ENCODE measurements at places on chromosomes 5 and 9. TPM values are rescaled to one million over a fixed set of nuclear protein-coding genes. Genes with fewer than 3 reads are reported as not detected.

DNA sequence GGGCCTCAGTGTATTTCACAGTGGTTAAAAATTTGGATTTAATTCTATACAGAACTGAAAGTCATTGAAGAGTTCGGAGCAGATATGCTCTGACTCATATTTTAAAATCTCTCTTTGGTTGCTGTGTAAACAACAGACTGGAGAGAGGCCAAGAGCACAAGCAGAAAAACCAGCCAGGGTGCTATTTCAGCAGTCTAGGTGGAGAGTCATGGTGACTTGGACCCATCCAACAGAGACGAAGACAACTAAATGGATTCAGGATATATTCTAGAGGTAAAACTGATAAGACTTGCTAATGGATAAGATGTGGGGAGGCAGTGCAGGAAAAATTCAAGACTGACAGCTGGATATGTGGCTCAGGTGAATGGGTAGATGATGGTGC lies 168.9 kb downstream of the MAPKAP1 start:
- H3K4me3 ChIP-seq = no peak overlapping the region
- H3K27me3 ChIP-seq = no peaks in the 10 kb centered on the region
- no peak overlapping the region for H3K27ac ChIP-seq
- H3K36me3 ChIP-seq = no peaks in the 10 kb centered on the region
- DNase-seq = no peak

DNA sequence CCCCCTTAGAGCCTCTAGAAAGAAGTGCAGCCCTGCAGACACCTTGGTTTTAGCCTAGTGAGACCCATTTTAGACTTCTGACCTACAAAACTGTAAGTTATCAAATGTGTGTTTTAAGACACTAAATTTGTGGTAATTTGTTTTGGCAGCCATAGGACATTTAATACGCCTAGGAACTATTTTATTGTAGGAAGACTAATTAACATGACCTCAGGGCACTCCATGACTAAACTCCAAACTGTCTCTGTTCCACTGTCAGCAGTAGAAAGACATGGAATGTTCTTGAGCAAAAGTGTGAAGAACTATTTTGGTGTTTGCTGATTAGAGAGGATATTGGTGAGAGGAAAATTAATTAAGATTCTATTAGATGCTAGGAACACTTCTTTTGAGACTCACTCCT lies 4.1 kb upstream of the APC start:
- peaks cover 96% of the 10 kb centered on the region for H3K4me1 ChIP-seq
- no peaks in the 10 kb centered on the region for H3K27me3 ChIP-seq
- no peak overlapping the region for H3K4me3 ChIP-seq

DNA sequence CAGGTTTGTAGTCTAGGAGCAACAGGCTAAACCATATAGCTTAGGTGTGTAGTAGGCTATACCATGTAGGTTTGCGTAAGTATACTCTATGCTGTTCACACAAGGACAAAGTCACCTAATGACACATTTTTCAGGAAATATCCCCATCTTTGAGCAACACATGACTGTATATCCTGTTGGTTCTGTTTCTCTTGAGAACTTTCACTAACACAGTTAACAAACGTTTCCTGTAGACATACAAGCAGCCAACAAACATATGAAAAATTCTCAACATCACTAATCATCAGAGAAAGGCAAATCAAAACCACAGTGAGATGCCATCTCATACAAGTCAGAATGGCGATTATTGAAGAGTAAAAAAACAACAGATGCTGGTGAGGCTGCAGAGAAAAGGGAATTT lies 68.2 kb downstream of the NR2F1-AS1 start:
- no peak overlapping the region for H3K4me3 ChIP-seq
- no peaks in the 10 kb centered on the region for H3K36me3 ChIP-seq
- no peak for DNase-seq
- H3K27ac ChIP-seq = no peak overlapping the region

GRCh38 chr5:31192442-31192841 lies 1.0 kb upstream of the CDH6 start:
- no peaks in the 10 kb centered on the region for H3K27me3 ChIP-seq
- no peak for DNase-seq
- no peak overlapping the region for H3K27ac ChIP-seq
- no peak overlapping the region for H3K4me3 ChIP-seq
- no peaks in the 10 kb centered on the region for H3K4me1 ChIP-seq

DNA sequence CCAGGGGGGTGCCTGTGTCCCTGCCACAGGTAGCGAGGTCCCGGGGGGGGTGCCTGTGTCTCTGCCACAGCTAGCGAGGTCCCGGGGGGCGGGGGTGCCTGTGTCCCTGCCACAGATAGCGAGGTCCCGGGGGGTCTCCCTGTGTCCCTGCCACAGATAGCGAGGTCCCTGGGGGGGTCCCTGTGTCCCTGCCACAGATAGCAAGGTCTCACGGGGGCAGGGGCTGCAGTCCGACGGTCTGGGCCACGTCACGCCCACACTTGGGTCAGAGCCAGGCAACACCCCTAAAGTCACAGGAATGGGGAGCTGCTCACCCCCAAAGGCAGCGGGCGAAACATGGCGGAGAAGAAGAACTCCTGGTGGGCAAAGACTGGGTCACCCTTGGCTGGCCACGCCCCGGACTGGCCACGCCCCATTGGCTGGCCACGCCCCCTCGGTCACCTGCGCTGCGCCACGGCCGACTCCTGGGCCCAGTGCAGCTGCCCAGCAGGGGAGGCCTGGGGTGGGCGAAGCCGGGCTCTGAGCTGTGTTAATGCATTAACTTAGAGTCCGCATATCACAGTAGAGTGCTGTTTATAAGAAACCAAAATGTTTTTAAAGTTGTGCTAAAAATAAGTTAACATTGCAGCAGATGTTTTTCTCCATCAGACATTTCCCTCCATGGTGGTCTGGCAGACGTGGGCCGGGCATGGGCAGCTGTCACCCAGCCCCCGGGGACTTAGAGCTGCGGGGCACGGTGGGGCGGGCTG lies 7.0 kb downstream of the NOXA1 start:
- H3K27ac ChIP-seq = no peak overlapping the region
- H3K4me3 ChIP-seq = peak overlapping the region; percentile 28
- H3K4me1 ChIP-seq = peaks cover 17% of the 10 kb centered on the region

- no peaks in the 10 kb centered on the region for H3K36me3 ChIP-seq
- no peak overlapping the region for H3K27ac ChIP-seq
- H3K27me3 ChIP-seq = no peaks in the 10 kb centered on the region
- H3K4me1 ChIP-seq = no peaks in the 10 kb centered on the region
Observed at GRCh38 chr5:14913096-14913495, 41.5 kb upstream of the ANKH start.

DNA sequence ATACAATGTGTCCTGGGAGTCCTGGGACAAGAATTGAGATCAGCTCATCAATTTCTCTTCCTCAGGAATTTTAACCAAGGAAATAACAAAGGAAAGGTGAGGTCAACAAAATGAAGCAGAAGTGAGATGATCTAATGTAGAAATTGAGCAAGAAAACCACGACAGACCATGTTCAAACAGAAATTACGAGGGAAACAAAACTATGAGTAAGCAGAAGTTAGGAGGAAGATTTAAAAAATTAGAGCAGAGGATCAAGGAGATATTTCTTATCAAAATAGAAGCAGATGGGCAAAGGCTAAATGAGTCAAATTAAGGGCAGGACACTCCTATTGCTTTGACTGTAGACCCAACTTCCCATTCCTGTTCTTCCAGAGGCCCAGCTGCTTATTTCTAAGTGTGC lies 97.4 kb downstream of the HINT1 start:
- no peaks in the 10 kb centered on the region for H3K36me3 ChIP-seq
- no peak overlapping the region for H3K27ac ChIP-seq
- H3K4me1 ChIP-seq = no peaks in the 10 kb centered on the region
- no peaks in the 10 kb centered on the region for H3K27me3 ChIP-seq
- no peak for DNase-seq
- no peak overlapping the region for H3K4me3 ChIP-seq

DNA sequence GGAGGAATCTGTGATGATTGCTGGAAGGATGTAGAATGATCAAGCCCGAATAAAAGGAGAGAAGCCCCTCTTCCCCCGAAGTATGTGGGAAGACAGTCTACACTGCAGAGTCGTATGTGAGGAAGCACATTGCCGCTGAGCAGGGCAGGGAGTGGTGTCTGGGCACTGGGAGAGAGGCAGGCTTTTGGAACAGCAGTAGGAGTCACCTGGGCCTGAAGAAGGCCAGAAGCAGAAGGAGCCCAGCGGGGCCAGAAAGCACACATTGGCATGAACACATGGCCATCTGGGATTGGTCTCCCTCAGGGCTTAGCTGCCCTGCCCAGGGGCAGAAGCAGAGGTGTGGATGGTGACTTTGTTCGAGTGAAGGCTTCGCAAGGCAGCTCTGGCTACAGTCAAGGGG lies 162.8 kb downstream of the ERCC6L2 start:
- no peaks in the 10 kb centered on the region for H3K27me3 ChIP-seq
- DNase-seq = no peak
- no peak overlapping the region for H3K27ac ChIP-seq
- H3K4me3 ChIP-seq = no peak overlapping the region

- H3K27me3 ChIP-seq = no peaks in the 10 kb centered on the region
- H3K27ac ChIP-seq = no peak overlapping the region
- H3K4me3 ChIP-seq = no peak overlapping the region
- no peak for DNase-seq
- H3K4me1 ChIP-seq = no peaks in the 10 kb centered on the region
- no peaks in the 10 kb centered on the region for H3K36me3 ChIP-seq
Observed at GRCh38 chr9:108217431-108218349, 638.1 kb downstream of the ACTL7B start.

- no peaks in the 10 kb centered on the region for H3K4me1 ChIP-seq
- H3K27me3 ChIP-seq = no peaks in the 10 kb centered on the region
- no peak overlapping the region for H3K4me3 ChIP-seq
- no peak for DNase-seq
Observed at GRCh38 chr9:116656977-116657376, 30.1 kb upstream of the TRIM32 start.

GRCh38 chr9:90720621-90721265 lies 78.1 kb upstream of the DIRAS2 start:
- H3K27me3 ChIP-seq = no peaks in the 10 kb centered on the region
- no peaks in the 10 kb centered on the region for H3K36me3 ChIP-seq
- no peaks in the 10 kb centered on the region for H3K4me1 ChIP-seq
- DNase-seq = no peak

DNA sequence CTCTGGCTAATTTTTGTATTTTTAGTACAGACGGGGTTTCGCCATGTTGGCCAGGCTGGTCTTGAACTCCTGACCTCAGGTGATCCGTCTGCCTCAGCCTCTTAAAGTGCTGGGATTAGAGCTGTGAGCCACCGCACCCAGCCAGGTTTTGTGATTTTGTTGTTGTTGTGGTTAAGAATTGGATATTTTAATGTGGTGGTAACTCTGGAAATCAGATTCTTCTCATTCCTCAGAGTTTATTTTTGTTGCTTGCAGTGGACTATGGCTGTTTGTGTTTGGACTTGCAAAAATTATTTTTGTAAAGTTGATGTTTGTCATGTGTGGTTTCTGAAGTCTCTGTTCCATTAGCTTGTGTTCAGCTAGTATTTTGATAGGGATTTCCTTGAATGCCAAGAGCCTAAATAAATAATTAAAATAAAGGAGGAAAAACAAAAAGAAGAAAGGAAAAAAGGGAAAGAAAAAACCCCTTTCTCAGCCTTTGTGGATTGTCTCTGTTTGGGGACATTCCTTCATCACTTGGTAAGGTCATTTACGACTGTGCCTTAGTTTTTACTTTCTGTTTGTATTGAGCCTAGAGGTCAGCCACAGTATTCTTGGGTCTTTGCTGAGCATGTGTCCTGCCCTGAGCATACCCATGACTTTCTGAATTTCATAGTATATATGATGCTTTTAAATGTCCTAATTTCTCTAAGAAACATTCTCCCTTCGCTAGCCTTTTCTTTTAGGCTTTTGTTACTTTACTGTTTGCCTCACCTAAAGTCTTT lies 37.3 kb downstream of the PBX3 start:
- H3K27me3 ChIP-seq = no peaks in the 10 kb centered on the region
- no peak overlapping the region for H3K27ac ChIP-seq
- no peaks in the 10 kb centered on the region for H3K4me1 ChIP-seq

DNA sequence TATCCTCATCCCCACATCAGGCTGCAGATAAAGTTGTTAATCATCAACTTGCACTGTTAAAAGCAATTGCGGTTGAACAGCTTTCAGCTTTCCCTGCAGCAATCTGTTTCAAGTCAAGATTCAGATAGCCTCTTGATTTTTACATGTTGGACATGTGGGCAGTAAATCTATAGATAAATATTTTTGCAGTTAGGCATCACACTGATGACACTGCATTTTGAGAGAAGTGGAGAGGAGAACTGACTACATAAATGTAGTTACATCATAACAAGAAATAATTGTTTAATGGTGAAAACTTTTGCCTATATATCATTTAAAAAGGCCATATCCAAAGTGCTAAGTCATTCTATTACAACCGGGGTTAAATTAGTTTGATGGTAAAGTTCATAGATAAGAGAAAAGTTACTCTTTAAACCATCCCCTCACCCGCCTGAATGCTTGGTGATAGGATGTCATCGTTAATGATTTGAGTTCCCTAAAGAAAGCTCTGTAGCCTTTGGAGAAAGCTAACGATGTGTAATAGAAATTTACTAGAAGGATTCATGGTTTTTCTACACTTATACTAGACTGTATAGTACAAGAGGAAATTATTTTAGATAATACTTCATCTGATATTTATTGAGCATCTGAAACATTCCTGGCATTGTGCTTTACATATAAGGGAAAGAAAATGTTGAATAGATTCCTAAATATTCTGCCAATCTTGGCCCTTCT lies 30.8 kb upstream of the ALDH1A1 start:
- no peak overlapping the region for H3K4me3 ChIP-seq
- H3K4me1 ChIP-seq = no peaks in the 10 kb centered on the region
- H3K27ac ChIP-seq = no peak overlapping the region
- no peak for DNase-seq
- H3K27me3 ChIP-seq = no peaks in the 10 kb centered on the region
- H3K36me3 ChIP-seq = no peaks in the 10 kb centered on the region

DNA sequence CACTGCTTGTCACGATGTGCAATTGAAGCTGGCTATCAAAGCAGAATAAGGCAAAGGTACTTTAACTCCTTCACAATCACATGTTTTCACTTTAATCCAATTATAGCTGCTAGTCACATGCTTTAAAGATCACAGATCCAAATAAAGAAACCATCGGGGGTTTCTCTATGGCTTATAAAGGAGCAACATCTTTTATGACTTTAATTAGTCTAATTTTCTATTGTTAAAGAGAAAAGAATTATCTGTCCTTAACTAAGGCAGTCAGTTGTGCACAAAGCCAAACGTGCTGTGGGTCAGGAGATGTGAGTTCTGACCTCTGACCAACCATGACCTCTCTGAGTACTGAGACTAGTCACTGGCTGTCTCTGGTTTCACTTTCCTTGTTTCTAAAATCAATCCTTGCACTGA lies 561.1 kb downstream of the RAB3C start:
- no peak for DNase-seq
- no peaks in the 10 kb centered on the region for H3K36me3 ChIP-seq
- no peak overlapping the region for H3K27ac ChIP-seq
- no peaks in the 10 kb centered on the region for H3K27me3 ChIP-seq
- H3K4me1 ChIP-seq = no peaks in the 10 kb centered on the region

DNA sequence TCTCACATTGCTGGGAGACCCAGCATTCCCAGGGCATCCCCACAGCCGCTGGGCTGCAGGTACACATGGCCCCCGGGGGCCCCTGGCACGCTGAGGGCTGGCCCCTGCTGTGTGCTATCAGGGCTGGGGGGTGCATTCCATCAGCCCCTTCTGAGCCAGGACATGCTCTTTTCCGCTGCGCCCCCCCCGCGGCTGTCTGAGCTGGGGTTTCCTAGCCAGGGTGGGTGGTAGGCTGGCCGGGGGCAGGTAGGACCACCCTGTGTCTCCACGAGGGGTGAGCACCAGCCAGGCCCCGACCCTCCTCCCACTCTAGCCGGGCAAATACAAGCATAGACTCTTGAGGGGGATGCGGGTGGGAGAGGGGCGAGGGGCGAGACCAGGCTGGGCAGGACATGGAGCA lies 58.1 kb upstream of the FCN2 start:
- DNase-seq = no peak
- H3K36me3 ChIP-seq = no peaks in the 10 kb centered on the region
- no peaks in the 10 kb centered on the region for H3K4me1 ChIP-seq
- no peaks in the 10 kb centered on the region for H3K27me3 ChIP-seq

Gene PCDHA8
- not detected for total RNA-seq

Gene RNF183
- total RNA-seq = not detected

Gene CCNI2
- 0.15 TPM for total RNA-seq

All from Karpas-422 (cell line).